RWPE1 (cell line): ENCODE measurements at places on chromosomes 13 and 19.

- no peak for DNase-seq
These were observed 836.4 kb upstream of the GPC6 start for GRCh38 chr13:92390217-92390616.

DNA sequence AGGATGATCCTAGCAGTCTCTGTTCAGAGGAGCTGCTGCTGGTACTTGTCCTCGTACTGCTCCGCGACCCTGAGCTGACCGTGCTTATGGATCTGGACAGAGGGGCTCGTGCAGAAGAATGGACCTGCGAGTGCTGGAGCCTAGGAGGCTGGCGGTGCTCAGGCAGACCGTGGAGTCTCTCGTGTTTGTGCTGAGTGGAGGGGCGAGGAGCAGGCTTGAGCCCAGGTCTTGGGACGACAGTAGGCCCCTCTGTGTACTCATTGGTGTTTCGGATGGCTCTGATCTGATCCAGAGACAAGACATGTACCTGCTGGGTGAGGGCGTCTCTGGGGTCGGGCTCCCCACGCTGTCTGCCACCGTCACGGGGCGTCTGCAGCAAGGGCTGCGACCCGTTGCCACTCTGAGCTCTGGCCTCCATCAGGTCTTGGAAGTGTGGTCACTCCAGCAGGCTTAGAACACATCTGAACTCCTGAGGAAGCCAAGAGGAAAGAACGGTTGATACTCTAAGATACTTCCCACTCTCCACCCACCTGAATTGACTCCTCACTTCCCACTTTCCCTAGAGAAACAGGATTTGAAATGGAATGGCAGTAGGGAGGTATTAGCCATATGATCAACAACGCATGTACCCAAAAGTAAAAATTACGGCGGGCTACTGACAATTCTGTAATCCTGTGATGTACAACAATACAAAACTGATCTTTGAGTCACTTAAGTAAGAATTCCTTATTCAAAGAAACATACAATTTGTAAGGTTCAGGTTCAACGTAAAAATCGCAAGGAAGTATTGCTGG is 3.4 kb downstream of the SPRY2 start:
- DNase-seq = no peak

DNA sequence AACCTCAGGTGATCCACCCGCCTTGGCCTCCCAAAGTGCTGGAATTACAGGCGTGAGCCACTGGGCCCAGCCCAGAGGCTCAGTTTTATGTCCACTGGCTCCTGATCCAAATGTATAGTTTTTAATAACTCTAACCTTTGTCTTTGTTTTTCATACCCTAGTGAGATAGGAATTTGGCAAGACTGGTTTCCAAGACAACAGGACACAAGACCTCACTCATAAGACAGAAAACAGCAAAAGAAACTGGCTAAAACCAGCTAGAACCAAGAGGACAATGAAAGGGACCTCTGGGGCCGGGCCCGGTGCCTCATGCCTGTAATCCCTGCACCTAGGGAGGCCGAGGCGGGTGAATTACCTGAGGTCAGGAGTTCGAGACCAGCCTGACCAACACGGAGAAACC is 27.6 kb downstream of the CPT1C start:
- no peak for DNase-seq

DNA sequence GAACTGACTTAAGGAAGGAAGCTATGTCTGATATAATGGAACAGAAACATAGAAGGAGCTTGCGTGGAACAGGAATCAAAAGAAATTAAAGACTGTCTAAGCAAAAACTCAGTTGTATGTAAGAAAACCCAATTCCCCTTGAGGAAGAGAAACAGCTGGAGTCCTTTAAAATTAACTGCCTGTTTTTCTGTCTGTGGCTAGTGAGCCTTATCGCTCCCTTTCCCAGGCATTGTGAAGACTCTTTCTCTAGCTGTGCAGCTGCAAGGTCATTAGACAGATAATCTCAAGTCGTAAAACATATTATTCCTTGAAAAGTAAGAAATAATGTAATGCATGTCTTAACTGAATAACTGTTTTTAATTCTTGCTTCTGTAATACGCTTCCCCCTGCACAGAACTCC is 39.7 kb upstream of the IGSF23 start:
- no peak for DNase-seq

DNA sequence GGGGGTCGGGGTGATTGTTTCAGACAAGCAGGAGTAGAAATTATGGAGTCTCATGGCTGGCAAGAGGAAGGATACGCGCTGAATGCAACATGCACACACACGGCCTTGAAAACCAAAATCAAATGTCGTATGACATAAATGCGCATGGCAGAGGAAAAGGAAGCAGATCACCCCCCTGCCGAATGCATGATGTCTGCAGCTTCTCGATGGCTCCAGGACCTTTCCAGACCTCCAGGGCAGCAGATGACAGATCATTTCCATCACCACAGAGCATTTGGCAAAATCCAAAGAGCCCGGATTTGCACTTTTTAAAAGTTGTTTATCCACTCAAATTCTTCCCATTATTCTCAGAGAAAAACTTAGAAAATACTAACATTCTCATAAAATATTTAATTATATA is 211.7 kb downstream of the NHLRC3 start:
- DNase-seq = no peak

DNA sequence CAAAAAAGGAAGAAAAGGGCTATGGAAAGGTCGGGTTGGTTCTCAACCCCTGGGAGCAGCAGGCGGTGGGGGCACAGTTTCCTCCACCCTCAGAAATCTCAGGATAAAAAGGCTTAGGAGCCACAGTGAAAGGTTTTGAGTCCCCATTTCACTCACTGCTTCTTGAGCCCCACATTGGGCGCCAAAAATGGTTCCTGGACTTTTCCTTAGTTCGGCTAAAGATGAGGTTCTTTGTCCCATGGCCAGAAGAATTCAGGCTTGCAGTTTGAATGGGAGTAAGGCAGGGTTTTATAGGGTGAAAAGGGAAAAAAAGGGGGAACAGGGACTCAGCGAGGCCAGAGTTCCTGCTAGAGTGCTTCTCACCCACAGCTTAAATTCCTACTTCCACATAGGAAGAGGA is 179.5 kb downstream of the GGACT start:
- DNase-seq = no peak

GRCh38 chr13:106917024-106917571 is 349.2 kb upstream of the ARGLU1 start:
- no peak for DNase-seq

- no peak for DNase-seq
These were observed 38.2 kb upstream of the NPAS1 start for GRCh38 chr19:46981286-46981945.

DNA sequence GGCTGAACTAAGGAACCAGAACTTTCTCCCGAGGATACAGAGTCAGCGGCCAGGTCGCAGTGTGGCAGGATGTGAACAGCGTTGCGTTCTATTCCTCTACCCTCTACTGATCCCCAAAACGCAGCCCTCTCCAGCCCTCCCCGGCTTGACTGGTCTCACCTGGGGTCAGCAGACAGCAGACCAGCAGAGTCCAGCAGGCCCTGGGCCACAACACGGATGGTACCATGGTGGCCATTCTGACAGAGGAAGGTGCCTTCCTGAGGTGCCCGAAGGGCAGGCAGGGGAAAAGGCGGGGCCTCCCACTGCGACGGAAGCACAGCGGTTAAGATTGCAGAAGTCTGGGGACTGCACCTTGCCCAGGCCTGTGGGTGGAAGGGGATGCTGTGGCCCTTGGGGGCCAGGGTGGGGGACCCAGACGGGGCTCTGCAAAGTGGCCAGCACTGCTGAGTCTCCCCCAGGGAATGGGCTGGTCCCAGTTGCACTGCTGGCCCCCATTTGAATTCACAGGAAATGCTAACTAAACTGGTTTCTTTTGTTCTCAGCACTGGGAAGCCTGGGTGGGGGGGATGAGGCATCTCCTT is at the start of gene ICAM3:
Gene ICAM3 (minus strand): TSS at position 245 of the 581 bp plus-strand sequence. CDS start 10 bp downstream, at position 235.
- DNase-seq = no peak

DNA sequence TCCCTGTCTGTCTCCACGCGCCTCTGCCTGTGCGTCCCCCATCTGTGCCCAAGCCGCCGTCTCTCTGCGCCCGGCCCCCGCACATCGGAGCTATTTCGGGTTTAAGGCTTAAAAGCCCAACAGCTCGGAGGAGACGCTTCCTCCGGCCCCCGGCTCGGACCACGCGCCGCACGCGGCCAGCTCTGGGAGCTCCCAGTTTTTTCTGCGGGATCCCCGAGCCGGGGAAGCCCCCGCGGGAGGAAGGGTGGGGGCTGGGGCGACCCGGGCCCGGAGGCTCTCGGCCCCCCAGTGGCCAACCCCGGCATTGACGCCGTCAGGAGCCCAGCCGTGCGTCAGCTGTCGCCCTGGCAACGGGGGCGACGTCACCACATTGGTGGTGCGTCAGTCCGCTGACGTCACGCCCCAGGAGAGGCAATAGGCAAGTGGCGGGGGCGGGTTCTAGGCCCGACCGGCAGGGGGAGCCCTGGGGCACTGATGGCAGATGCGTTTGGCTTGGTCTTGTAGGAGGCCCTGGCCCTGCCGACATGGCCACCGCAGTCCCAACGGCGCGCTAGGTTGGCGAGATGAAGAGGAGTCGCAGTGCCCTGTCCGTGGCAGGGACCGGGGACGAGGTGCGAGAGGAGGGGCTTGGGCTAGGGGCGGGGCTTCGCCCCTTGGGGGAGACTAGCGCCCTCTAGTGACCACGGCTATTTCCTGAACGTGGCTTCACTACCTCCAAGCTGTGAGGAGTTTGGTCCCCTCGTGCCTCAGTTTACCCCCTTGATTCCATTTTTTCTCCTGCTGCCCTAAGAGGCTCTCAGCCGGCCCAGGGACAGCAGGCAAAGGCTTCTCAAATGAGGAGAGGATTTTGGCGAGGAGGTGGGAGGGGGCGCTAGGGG is 3.7 kb upstream of the PDE4A start:
- peak; percentile 90 for DNase-seq

GRCh38 chr19:19661675-19662251 is 1.7 kb downstream of the ATP13A1 start:
- no peak for DNase-seq

GRCh38 chr19:35140207-35140961 is 1.8 kb downstream of the FXYD1 start:
- no peak for DNase-seq

GRCh38 chr13:39370048-39370447 is 232.9 kb downstream of the LHFPL6 start:
- DNase-seq = no peak

DNA sequence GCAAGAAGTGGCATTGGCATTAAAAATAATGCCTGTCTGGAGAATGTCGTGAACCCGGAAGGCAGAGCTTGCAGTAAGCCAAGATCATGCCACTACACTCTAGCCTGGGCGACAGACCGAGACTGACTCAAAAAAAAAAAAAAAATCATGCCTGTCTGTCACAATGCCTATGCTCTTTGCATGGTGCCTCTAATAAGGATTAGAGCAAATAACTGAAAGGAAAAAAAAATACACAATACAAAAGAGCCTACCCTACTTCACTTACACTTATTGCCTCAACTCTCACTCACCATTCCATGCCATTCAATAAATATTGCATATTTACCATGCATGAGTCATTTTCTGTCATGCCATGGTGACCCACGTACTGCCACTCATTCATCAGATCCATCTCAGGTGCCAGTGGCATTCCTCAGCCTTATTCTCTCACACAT is 49.1 kb downstream of the TBC1D4 start:
- DNase-seq = no peak

- DNase-seq = peak; percentile 36
These were observed 13.6 kb upstream of the STRN4 start for GRCh38 chr19:46759817-46760333.

DNA sequence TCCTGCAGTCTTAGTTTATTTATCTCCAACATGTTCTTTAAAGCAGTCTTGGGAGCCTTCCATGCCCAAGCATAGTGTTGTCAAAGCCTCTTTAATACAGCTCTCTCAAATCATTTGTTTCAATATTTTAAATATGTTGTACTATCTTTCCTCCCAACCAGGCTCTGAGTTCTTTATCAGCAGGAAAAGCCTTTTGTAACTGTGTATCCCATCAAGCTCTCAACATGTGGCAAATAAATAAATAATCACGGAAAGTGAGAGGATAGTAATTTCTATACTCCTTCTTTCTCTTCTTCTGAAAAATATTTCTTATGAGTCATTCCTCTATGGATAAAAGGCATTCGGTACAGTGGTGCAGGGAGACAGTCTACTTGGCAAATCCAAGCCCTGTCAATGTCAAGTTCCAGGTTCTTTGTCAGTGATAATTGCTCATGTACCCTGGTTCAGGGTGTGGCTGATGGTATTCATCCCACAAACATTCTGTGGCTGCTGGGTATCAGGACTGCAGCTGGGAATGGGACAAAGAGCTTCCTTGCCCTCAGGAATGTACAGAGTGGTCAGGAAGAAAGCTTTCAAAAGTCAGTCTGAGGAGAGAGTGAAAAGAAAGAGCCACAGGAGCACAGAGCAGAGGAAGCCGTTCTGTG is 384.3 kb downstream of the EFNB2 start:
- DNase-seq = peak; percentile 95

DNA sequence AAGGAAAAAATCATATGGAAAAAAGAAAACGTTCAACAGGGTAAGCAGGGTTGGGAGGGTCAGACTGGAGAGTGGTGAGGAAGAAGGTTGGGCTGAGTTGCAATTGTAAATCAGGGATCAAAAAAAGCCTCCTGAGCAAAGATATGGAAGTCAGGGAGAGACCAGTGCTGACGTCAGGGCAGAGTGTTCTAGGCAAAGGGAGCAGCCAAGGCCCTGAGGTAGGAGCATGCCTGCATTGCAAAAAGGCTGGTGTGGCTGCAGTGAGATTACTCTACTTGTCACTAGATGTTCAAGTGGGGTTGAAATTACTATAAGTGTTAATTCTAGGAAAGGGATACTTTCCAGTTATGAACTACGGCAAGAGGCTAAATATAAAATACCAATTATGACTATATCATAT is 562.0 kb downstream of the MYO16 start:
- no peak for DNase-seq

DNA sequence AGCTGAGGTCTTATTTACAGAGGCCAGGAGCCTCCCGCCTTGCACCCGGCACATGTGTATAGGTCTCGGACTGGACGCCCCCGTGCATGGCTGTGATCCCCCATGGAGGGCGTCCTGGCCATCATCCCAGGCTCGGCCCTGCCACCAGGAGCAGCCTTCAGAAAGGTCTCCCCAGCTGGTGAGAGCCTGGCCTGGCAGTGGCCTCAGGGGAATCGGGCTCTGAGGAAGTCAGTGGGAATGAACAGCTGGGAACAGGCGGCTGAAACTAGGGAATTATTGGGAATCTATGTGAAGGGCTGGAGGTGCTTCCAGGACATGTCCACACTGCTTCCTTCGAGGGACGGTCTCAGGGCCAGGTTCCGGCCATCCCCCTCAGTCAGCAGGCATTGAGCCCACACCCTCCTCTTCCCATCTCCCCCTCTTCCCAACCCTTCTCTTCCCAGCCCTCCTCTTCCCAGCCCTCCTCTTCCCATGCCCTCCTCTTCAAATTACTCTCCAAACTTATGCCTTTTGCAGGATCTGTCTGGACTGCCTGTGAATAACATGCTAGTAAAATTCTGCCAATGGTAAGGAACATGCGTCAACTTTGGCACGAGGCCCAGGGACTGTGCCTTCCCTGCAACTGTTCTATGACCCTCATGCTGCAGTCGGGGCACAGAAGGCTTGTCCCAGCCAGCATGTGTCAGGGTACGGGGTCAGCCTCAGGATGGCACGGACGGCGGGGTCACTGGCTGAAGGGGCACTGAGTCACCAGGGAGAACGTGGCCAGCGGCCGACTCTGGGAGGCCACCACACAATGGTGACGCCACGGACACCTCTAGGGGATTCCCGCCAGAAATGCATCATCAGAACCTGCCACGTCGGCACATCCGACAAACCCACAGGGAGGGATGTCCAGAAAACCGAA is 24.2 kb upstream of the C13orf46 start:
- no peak for DNase-seq

GRCh38 chr13:71605744-71606143 is 261.3 kb downstream of the DACH1 start:
- DNase-seq = no peak

- no peak for DNase-seq
These were observed 162.0 kb downstream of the EFNB2 start for GRCh38 chr13:106373304-106373988.

- DNase-seq = no peak
These were observed 31.7 kb upstream of the FXYD3 start for GRCh38 chr19:35083691-35084508.
